Mesothelial cell of epicardium (in vitro differentiated cells): ENCODE measurements at places on chromosomes 4 and X.

- DNase-seq = no peak
These were observed 35.8 kb downstream of the RFC1 start for GRCh38 chr4:39330353-39330752.

DNA sequence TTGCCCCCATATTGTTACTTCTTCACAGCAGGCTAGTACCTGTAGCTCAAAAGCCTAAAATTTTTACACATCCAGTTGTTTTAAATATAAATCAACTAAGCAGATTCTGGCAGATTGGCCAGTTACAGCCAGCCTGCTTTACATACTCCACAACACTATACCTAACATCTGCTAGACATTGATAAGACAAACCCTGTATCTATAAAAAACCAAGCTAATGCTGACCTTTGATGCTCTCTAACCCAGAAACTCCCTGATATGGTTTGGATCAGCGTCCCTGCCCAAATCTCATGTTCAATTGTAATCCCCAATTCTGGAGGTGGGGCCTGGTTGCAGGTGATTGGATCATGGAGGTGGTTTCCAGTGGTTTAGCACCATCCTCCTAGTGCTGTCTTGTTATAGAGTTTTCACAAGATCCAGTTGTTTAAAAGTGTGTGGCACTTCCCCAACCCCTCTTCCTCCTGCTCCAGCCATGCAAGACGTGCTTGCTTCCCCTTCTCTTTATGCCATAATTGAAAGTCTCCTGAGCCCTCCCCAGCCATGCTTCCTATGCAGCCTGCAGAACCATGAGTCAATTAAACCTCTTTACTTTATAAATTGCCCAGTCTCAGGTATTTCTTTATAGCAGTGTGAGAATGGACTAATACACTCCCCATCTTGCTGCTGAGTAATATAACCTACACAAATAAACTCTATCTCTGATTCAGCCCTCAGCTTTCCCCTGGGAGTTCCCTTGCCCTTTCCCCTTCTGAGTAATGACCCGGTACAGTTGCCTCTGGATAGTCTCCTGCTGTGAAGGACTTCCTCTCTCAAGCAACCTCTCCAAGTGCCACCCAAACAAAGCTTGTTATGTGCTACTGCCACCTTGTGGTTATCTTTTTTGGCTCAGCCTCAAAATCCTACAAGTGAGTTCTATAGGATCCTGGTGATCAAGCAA is 39.6 kb downstream of the ZCCHC13 start:
- no peak for DNase-seq

DNA sequence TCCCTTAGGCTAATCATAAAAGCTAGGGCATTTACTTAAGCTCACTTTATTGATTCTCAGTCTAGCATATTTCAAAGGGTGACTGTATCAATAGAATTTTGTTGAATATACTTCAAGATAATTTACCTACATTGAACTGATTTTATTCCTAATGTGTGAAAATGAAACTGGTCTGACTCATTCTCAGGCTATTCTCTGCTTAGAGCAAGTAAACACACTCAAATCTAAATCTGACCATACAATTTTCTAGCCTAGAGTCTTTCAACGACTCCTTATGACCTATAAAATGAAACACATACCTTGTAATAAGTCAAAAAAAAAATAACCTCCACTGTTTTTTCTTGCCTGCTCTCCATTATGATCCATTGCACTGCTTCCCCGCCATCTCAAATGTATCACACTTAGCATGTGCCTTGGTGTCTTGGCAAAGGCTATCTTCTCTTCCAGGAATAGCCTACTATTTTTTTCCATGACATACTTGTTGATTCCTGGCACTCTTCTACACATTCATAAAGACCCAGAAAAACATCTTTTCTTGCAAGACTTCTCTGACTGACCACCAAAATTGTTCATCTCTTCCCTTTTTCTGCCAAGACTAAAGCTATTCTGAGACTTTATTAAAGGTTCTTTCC is 965.1 kb upstream of the HS3ST1 start:
- DNase-seq = no peak

DNA sequence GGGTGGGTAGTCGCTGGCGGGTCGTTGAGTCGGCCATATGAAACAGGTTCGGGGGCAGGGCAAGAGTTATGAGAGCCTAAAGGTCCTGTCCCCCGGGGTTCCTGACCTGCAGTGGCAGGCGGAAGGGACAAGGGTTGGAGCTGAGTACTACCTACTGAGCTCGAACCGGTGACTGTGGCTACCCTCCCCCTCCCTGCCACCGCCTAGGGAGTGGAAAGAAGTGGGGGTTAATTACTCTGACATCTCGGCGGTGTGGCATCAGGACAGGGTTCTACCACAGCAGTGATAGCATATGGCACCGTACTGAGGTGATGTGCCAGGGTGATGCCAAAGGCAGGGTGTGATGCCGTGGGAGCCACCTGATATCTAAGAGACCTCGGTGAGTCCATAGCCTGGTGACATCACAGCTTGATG is 307 bp downstream of the ATG4A start:
- no peak for DNase-seq

DNA sequence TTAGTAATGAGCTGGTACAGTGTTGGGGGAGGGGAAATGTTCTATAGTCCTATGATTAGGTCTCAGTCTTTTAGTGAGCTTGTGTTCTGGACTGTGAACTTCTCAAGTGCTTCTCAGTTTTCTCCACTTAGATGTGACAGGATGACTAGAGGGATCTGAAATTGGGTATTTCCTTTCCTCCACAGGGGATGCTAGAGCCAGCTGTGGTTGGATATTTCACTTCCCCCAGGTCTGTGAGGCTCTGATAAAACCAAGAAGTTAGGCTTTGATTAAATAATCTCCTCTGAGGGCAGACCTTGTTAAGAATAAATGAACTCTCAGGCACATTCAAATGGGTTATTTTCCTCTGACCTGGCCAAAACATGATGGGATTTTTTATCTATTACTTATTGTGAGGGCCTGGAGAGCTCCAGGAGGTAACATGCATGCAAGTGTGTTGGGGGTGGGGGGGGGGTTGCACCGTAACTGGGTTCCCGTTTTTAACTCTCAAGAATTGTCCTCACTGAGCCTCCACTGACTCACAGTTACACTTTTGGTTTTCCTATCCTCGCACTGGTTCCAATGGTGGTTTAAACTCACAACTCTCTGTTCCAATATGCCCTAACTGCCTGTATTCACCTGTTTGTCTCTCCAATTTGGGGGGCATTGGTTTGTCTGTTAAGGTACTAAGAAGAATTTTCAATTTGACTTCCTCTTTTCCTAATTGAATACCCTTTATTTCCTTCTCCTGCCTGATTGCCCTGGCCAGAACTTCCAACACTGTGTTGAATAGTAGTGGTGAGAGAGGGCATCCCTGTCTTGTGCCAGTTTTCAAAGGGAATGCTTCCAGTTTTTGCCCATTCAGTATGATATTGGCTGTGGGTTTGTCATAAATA is 28.1 kb upstream of the GLRA3 start:
- DNase-seq = no peak

DNA sequence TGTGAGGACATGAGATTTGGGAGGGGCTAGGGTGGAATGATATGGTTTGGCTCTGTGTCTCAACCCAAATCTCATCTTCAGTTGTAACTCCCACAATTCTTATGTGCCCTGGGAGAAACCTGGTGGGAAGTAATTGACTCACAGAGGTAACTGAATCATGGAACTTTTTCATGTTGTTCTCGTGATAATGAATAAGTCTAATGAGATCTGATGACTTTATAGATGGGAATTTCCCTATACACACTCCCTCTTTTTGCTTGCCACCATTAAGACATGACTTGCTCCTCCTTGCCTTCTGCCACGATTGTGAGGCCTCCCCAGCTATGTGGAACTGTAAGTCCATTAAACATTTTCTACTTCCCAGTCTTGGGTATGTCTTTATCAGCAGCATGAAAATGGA is 253.2 kb upstream of the GK2 start:
- no peak for DNase-seq

GRCh38 chr4:38958453-38959190 is 73.6 kb downstream of the TMEM156 start:
- DNase-seq = no peak
